ENCODE measurements at places on chromosomes 2 and 18. TPM values are rescaled to one million over a fixed set of nuclear protein-coding genes. Genes with fewer than 3 reads are reported as not detected.

Gene RAPH1
- 2.0 TPM for total RNA-seq

Gene TEX44
- total RNA-seq = not detected

Gene CACNB4
- 0.14 TPM for total RNA-seq

Gene IL1RL2
- not detected for total RNA-seq
